ENCODE measurements at places on chromosomes 5 and 9.

- no peak for DNase-seq
Observed at GRCh38 chr5:154642499-154643245, 112.5 kb upstream of the LARP1 start.

DNA sequence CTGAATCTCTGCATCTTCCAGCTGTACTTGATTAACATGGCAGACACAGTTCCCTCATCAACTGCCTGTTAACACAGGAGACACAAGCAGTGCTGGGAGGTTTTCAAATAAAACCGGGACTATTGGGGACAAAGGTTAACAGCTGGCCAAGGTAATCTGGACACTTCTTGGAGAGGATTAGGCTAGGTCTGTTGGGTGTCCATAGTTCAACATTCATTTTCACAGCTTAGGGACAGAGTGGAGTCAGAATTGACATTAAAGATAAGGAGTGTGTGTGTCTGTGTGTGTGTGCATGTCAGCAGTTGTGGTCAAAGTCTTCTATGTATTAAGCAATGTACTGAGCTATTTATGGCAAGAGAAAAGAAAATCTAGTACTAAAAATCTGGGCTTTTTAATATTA is 216.2 kb downstream of the MED10 start:
- DNase-seq = no peak

GRCh38 chr9:10032166-10032565 is 580.6 kb downstream of the PTPRD start:
- DNase-seq = no peak

DNA sequence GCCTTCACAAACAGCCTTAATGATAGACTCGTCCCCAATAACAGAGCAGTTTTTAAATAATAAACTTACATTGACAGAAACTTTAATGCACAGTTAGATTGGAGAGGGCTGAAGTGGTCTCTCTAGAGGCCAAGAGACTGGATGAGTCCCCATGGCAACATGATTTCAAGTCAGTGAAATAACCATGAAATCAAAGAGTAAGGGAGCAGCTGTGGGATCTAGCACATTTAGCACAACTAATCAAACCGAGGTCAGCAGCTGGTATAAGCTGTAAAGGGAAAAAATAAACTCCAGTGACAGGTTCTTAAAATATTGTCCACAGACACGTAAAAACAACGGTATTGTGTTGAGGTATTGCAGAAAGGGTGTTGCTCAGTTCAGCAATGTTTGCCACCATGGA is 916.6 kb downstream of the DNAH5 start:
- no peak for DNase-seq

GRCh38 chr9:136603216-136603615 is 57.4 kb upstream of the NOTCH1 start:
- DNase-seq = no peak

GRCh38 chr5:172710676-172711075 is 60.3 kb downstream of the DUSP1 start:
- no peak for DNase-seq

- DNase-seq = no peak
Observed at GRCh38 chr9:90927496-90927895, 125.9 kb downstream of the SYK start.
